ENCODE measurements at places on chromosomes 5 and 9. TPM values are rescaled to one million over a fixed set of nuclear protein-coding genes. Genes with fewer than 3 reads are reported as not detected.

Gene TAS2R1
- not detected for total RNA-seq

Gene LCN1
- total RNA-seq: not detected

Gene GABRP
- total RNA-seq: not detected

Gene FRRS1L
- total RNA-seq: 0.37 TPM

Gene DRD1
- 1.4 TPM for total RNA-seq

Gene TRPM3
- total RNA-seq: not detected

Gene APBA1
- total RNA-seq: 0.10 TPM

Gene MAP1B
- 41.7 TPM for total RNA-seq

Gene DAP
- 60.9 TPM for total RNA-seq

Gene PGM5
- total RNA-seq: not detected

Gene GPX8
- total RNA-seq: 38.5 TPM

Gene GPRIN1
- 9.3 TPM for total RNA-seq

Gene ADGRD2
- not detected for total RNA-seq

Gene IFNK
- not detected for total RNA-seq

Gene ANKHD1
- 42.8 TPM for total RNA-seq

Gene ADRB2
- total RNA-seq: 0.58 TPM

Gene ZDHHC11B
- total RNA-seq: 1.3 TPM

Gene ASPN
- total RNA-seq: not detected

Gene STC2
- 53.7 TPM for total RNA-seq

Gene RARS1
- 93.8 TPM for total RNA-seq

Gene ARHGAP26
- total RNA-seq: 7.6 TPM

Gene C7
- total RNA-seq: not detected

Gene MSMP
- not detected for total RNA-seq

Gene ZNF300
- total RNA-seq: 3.0 TPM

Gene GZMA
- not detected for total RNA-seq

Gene DEPDC1B
- total RNA-seq: 19.1 TPM

Gene PCDHGA8
- 0.02 TPM for total RNA-seq

Gene LRRTM2
- total RNA-seq: not detected

Gene AFAP1L1
- total RNA-seq: 6.3 TPM

Gene WDR38
- not detected for total RNA-seq

Gene IL9
- not detected for total RNA-seq

Gene TMOD1
- 3.7 TPM for total RNA-seq

Gene ASTN2
- total RNA-seq: 5.1 TPM

Gene PRR16
- total RNA-seq: not detected

Gene PCDHB8
- total RNA-seq: 0.42 TPM

Gene NEUROG1
- not detected for total RNA-seq

Gene PDE6A
- total RNA-seq: 0.08 TPM

Gene IL7R
- total RNA-seq: 0.79 TPM

Gene DPYSL3
- total RNA-seq: 17.0 TPM

Gene NFIB
- 9.9 TPM for total RNA-seq

Gene AJM1
- 4.0 TPM for total RNA-seq

Gene RNF44
- 33.6 TPM for total RNA-seq

Gene TLX3
- not detected for total RNA-seq

Gene SOWAHA
- total RNA-seq: 0.14 TPM

Gene RETREG1
- 2.3 TPM for total RNA-seq

Gene FOXD4L6
- total RNA-seq: not detected

Gene FOXD4L4
- total RNA-seq: not detected

Gene SLC23A1
- total RNA-seq: 1.5 TPM

Gene PLPP7
- total RNA-seq: 0.05 TPM

Gene SELENOP
- 0.42 TPM for total RNA-seq

Gene FYB1
- 14.4 TPM for total RNA-seq

Gene NPDC1
- 78.6 TPM for total RNA-seq

Gene SLC6A7
- total RNA-seq: not detected

Gene NSA2
- total RNA-seq: 140 TPM
